ENCODE measurements at places on chromosomes 2 and 18.

GRCh38 chr2:239727182-239727775 lies 297.9 kb downstream of the NDUFA10 start:
- no peaks in the 10 kb centered on the region for H3K36me3 ChIP-seq
- peaks cover 2% of the 10 kb centered on the region for H3K27me3 ChIP-seq
- H3K27ac ChIP-seq = no peak overlapping the region
- H3K4me3 ChIP-seq = no peak overlapping the region

DNA sequence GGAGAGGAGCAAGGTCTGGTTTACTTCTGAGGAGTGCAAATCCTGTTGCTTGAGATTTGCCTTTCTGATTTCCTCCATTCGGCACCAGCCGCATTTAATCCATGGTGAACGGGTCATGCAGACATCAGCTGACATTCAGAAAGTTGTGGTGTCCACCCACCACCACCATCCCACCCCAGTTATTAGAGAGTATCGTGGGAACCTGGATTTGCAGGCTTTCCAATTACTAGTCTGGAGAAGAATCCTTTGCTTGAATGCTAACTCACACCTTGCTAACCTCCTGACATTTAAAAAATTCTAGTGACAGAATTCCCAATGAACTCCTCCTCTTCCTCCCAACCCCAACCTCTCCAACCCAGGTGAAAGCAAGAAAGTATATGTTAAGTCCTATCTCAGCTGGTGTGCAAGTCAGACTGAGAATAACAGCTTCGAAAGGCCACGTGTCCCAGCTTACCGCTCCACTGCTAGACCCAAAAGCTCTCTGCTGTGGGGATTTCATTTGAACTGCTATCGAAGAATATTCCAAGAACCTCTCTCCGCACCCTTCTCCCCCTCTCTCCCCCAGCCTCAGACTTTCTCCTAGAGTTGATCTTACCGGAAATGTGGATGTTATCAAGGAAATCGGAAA lies 17.7 kb downstream of the BCL11A start:
- H3K4me3 ChIP-seq = no peak overlapping the region
- no peak overlapping the region for H3K27ac ChIP-seq
- peaks cover 5% of the 10 kb centered on the region for H3K4me1 ChIP-seq
- H3K36me3 ChIP-seq = no peaks in the 10 kb centered on the region

DNA sequence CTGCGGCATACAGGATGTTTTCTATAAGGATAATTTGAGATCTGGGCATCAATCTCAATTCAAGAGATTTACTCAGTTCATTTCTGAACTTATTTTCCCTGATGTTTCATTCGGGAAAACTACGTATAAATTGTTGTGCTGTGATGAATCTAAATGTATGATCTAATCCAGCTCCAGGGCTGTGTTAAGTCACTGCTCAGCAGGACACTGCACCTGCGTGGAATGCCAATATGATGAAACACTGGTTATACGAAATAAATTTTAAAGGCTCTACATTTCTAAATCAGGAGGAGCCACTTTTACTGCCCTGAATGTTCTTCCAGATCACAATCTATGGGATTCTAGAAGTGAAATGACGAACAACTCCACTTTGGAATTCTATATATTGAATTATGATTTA lies 259.0 kb downstream of the HNMT start:
- H3K36me3 ChIP-seq = no peaks in the 10 kb centered on the region
- H3K27ac ChIP-seq = no peak overlapping the region
- no peak overlapping the region for H3K4me3 ChIP-seq

GRCh38 chr2:68155618-68156017 lies 2.1 kb upstream of the PNO1 start:
- no peaks in the 10 kb centered on the region for H3K27me3 ChIP-seq
- no peak overlapping the region for H3K4me3 ChIP-seq
- H3K27ac ChIP-seq = no peak overlapping the region
- no peaks in the 10 kb centered on the region for H3K4me1 ChIP-seq
- DNase-seq = no peak
- peaks cover 15% of the 10 kb centered on the region for H3K36me3 ChIP-seq

- H3K4me3 ChIP-seq = no peak overlapping the region
- no peak for DNase-seq
- no peaks in the 10 kb centered on the region for H3K27me3 ChIP-seq
- H3K4me1 ChIP-seq = peaks cover 24% of the 10 kb centered on the region
- H3K36me3 ChIP-seq = no peaks in the 10 kb centered on the region
These were observed 65.9 kb upstream of the SH3RF3 start for GRCh38 chr2:109062859-109063700.

- DNase-seq = no peak
- no peaks in the 10 kb centered on the region for H3K36me3 ChIP-seq
- H3K27me3 ChIP-seq = no peaks in the 10 kb centered on the region
- no peaks in the 10 kb centered on the region for H3K4me1 ChIP-seq
These were observed 176.9 kb upstream of the NABP1 start for GRCh38 chr2:191500884-191501560.
